ENCODE measurements at places on chromosomes 3 and 15.
A peak's percentile ranks its signal among the peaks of the same experiment; 100 is the strongest.

DNA sequence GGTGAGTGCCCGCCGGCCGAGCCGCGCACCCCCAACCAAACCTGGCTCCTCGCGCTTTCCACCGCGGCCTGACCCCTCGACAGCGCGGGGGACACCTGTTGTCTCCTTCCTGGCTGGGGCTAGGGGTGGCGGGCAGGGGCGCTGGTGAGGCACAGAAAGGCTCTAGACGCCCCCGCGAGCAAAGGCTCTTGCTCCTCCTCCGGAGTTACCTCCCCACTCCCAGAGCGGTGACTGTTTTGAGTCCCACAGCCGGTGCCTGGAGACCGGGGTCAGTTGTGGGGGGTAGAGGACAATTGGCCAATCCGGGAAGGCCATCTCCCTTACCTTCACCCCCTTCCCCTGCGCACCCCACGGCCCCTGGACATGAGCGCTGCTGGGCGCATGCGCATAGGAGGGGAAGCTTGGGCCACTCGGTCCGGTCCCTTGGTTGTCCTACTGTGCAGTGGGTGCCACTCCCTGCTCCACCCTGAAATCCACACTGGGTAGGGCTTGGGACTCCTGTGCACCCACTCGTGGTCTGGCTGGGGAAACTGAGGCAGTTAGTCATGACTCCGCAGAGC is 554 bp downstream of the CHST13 start:
- DNase-seq: peak; percentile 37

DNA sequence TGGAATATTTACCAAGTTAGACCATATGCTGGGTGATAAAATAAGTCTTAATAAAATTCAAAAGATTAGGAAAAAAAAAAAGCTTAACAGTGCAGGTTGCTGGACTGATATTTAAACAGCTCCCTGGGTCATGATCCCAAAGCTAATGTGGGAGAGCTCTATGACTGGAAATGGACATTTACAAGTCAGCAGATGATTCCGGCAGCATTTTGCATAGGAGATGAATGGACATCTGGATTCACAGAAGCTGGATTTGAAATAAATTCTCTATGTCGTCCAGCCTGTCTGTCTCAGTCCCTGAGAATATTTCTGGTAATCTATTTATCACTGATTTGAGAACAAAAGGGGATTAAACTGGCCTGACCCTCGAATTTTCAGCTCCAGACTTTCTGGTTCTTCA is 52.3 kb upstream of the KLHL25 start:
- DNase-seq: no peak

- DNase-seq: no peak
These were observed 262.1 kb downstream of the XXYLT1 start for GRCh38 chr3:195008816-195009215.

DNA sequence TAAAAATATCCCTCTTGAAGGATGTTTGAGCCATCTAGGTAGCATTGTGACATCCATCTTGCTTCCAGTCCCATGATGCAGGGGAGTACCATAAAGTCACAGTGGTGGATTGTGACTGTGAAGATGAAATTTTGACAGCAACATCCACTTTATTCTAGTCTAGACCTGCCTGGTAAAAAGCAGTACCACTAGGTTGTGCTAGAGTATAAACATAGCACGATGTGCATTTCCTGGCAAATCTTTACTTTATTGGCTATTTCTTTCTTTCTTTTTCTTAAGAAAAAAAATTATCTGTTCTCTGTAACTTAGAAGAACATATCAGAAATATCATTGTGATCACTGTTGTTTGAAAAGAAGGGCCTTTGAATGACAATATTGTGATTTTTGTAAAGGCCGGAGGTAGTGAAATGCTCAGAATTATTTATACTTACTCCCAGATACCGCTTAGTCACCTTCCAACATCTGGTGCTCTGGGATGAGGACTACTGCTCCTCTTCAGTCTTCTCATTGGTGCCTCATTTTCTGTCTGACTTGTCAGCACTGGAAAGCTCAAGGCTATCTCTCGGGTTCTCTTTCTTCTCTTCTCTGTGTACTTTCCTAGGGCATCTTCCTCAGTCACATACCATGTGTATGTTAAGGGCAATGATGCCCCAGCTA is 35.6 kb downstream of the AGBL1 start:
- DNase-seq: no peak

- DNase-seq: no peak
These were observed 132.1 kb upstream of the SATB1 start for GRCh38 chr3:18557216-18557615.

DNA sequence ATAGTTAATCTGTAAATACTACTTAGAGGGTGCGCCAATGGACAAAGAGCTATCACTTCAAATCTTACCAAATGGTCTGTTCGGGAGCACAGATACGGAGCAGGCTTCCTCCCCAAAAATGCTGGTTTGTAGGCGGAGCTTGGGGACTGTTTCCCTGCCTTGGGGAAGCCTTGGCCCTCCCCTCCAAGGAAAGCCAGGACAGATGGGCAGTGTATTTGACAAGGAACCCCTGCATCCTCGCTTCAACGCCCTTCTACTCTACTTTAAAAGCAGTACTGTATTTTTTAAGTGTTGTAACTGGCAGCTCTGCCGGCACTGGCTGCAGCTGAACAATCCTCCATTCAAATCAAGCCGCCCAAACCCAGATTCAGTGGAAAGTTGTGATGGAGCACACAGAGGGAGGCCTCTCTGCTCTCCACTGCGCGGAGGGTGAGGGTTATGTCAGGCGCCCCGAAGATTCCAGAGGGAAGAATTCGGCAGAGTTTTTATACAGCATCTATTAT is 83.1 kb upstream of the FNDC3B start:
- no peak for DNase-seq

DNA sequence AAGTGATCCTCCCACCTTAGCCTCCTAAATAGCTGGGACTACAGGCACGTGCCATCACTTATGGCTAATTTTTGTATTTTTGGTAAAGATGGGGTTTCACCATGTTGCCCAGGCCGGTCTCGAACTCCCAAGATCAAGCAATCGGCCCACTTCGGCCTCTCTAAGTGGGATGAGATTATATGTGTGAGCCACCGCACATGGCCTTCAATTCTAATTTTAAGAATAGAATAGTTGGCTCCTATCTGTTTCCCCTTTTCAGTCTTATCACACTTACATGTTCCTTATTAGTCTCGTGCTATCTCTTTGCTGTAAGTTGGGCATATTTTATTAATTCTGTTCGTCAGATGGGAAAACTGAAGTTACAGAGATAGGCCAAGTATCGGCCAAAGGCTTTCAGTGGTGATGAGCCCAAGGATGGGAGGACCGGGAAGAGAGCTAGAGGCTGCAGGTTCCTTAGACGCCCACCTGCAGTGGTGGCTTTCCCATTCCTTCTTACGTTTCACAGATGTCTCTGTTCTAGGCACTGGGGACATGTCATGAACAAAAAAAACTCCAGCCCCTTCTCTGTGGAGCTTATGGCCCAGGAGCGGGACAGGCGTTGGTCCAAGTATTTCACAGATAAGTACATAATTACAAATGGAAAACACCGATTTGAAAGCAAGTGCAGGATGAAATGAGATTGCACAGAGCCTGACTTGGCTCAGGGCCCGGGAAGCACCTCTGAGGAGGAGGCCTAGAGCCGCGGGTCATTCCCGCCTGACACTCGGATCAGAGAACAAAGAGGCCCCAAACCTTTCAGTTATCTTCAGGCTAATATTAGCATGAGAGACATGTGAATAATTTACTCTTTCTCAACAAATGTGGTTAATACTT is 91.1 kb upstream of the KLF13 start:
- DNase-seq: peak; percentile 82

DNA sequence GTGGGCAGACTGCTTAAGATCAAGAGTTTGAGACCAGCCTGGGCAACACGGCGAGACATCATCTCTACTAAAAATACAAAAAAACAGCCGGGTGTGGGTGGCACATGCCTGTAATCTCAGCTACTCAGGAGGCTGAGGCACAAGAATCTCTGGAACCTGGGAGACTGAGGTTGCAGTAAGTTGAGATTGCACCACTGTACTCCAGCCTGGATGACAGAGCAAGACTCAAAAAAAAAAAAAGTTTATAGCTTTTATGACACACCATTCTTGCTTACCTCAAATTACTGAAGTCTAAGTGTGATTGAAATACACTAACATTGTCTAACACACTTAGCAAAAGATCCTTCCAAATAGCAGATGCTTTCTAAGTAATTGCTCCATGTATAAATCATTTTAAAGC is 207.6 kb downstream of the STAG1 start:
- DNase-seq: no peak

DNA sequence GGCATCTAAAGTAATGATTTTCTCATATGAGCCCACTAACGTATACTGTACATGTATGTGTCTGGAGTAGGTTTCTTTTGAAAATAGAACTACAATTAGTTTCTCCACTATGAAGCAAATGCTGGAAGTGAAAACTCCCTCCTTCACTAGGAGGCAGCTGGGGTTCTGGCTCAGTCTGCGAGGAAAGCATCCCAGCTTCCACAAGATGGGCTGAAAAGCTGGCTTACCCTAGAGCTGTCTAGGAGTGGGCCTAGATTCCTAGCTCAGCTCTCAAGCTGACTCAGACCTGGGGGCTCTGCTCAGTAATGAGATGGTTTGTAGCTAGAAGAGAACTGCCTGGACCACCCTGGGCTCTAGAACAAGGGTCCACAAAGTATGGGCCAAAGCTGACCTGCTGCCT is 268.3 kb downstream of the THRB start:
- no peak for DNase-seq

DNA sequence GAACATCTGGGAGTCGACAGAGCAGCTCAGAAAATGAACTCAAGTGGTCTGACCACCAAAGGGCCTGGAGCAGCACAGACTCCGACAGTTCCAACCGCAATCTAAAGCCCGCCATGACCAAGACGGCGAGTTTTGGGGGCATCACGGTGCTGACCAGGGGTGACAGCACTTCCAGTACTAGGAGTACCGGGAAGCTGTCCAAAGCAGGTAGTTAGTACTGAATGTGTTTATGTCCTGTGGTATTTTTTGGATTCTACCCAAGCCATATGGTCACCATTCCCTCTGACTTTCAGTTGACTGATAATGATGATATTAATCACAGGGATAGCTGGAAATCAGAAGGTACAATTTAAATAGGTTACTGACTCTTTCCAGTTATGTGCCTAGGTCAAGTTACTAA is 82.3 kb downstream of the ARPP21 start:
- no peak for DNase-seq

- no peak for DNase-seq
These were observed 315.3 kb upstream of the UBE2E2 start for GRCh38 chr3:22887664-22888291.

- DNase-seq: no peak
These were observed 3.4 kb downstream of the IGF1R start for GRCh38 chr15:98651581-98652220.

DNA sequence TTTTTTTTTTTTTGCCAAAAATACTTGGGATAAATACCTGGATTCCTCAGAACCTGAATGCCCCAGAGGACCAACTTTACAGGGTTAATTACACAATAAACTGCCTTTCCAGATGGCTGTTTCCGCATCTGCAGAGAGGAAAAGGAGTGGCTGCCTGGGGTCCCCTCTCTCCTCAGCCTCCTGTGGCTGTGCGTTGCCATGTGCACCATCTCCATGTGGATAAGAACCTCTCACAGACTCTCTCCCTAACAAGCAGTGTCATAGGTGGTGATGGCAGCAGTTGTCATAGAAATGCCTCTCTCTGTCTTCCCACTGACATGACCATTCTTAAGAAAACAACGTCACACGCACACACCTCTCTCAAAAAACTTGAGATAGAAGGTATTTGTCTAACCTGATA is 179.4 kb downstream of the RPLP1 start:
- no peak for DNase-seq

GRCh38 chr3:12963922-12964701 is 109.1 kb downstream of the IQSEC1 start:
- DNase-seq: no peak

DNA sequence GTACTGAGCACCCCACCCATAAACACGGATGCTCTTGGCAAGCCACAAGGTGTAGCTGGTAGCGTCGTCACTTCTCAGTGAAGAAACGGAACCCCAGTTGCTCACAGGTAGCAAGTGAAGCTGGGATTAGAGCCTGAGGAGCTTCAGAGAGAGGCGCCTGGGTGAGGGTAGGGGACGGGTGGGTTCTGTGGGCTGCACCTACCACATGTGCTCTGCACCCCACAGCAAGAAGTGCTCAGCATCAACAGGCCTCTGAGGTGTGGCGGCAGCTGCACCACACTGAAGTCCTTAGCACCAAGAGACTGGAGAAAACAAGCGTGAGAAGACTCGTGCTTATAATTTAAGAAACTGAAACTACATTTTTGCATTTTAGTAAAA is 9.8 kb downstream of the MAP6D1 start:
- DNase-seq: no peak

GRCh38 chr3:100352296-100353231 is 18.0 kb downstream of the NIT2 start:
- DNase-seq: no peak

- no peak for DNase-seq
These were observed 47.5 kb downstream of the PRTG start for GRCh38 chr15:55695432-55695831.

GRCh38 chr15:101006931-101007691 is 88.0 kb downstream of the LRRK1 start:
- DNase-seq: peak; percentile 73

GRCh38 chr15:40990789-40991188 is 37.5 kb downstream of the CHAC1 start:
- DNase-seq: no peak
